ENCODE measurements at places on chromosomes 2 and 18. TPM values are rescaled to one million over a fixed set of nuclear protein-coding genes. Genes with fewer than 3 reads are reported as not detected.

Gene TMEM247
- total RNA-seq = not detected

Gene IKZF2
- 1.2 TPM for total RNA-seq

DNA sequence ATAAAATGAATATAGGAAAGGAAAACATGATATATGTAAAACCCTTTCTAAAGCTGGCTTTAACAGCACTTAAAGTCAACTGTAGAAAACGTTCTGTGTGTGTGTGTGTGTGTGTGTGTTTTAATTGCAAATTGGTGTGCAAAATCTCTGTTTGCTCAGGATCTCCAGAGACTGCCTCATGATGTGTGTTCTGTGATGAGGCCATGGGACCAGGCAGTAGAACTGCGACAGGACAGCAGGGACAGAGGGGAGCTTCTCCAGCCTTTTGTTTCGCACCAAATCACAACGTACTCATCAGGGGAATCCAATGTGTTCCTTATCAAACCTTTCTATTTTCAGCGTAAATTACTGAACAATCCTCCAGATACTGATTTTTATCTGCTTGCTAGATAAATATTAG, 66.7 kb downstream of the NXPH2 start:
- H3K4me1 ChIP-seq = no peaks in the 10 kb centered on the region
- no peak overlapping the region for H3K27ac ChIP-seq
- H3K36me3 ChIP-seq = no peaks in the 10 kb centered on the region
- H3K4me3 ChIP-seq = no peak overlapping the region
- no peaks in the 10 kb centered on the region for H3K27me3 ChIP-seq
- DNase-seq = peak; percentile 17

DNA sequence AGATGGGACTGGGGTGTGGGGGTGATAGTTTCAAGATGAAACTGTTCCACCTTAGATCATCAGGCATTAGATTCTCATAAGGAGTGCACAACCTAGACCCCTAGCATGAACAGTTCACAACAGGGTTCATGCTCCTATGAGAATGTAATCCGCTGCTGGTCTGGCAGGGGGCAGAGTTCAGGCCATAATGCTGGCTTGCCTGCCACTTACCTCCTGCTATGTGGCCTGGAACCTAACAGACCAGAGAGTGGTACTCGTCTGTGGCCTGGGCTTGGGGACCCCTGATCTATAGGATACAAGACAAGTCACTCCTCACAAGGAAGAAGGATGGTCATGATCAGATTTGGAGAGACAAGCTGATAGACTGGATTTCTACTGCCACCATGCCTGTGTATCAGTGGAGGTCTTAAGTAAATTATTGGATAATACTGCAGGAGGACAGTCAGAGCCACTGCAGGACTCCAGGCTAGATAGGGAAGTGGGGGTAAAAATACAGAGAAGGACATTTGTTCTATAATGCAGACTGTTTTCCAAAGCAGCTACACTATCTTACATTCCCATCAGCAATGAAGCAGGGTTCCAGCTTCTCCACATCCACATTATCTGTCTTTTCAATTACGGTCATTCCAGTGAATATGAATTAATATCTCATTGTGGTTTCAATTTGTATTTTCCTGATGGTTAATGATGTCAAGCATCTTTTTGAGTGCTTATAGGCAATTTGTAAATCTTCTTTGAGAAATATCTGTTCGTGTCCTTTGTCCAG, 28.8 kb upstream of the APOB start:
- no peaks in the 10 kb centered on the region for H3K27me3 ChIP-seq
- H3K27ac ChIP-seq = no peak overlapping the region
- no peak for DNase-seq
- peaks cover 16% of the 10 kb centered on the region for H3K4me1 ChIP-seq
- no peaks in the 10 kb centered on the region for H3K36me3 ChIP-seq

GRCh38 chr18:55430026-55430425, 158.0 kb downstream of the TCF4 start:
- H3K27ac ChIP-seq = no peak overlapping the region
- no peak overlapping the region for H3K4me3 ChIP-seq
- H3K36me3 ChIP-seq = no peaks in the 10 kb centered on the region
- H3K4me1 ChIP-seq = no peaks in the 10 kb centered on the region
- no peak for DNase-seq
- no peaks in the 10 kb centered on the region for H3K27me3 ChIP-seq

Gene TRIM43
- total RNA-seq = not detected

DNA sequence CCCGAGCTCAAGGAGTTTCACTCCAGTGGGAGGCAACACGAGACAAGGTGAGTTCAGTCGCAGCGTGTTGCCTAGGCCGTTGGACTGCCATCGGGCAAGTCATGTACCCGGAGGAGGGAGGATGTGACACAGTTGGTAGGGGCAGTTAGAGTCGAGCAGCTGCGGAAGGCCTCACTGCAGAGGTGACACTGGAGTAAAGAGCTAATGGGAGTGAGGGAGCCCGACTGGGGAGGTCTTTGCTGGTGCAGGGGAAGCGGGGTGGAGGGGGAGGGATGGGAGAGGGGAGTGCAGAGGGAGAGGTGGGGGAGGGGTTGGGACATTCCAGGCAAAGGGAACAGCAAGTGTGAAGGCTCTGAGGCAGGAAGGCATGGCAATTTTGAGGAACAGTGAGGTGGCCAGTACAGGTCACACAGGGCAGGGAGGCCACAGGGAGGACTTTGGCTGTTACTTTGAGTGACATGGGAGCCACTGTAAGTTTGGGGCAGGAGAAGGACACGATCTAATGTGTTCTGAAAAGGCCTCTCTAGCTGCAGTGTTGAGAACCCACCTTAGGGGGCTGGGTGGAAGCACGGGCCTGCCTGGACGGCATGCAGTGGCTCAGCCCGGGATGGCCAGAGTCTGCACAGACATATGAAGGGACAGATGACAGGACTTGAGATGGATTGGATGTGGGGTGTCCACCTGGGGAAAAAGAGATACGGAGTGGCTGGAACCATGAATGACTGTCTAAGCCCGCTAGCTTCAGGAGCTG, 61.1 kb downstream of the KCNF1 start:
- no peaks in the 10 kb centered on the region for H3K4me1 ChIP-seq
- H3K27me3 ChIP-seq = no peaks in the 10 kb centered on the region
- no peak for DNase-seq
- no peaks in the 10 kb centered on the region for H3K36me3 ChIP-seq
- no peak overlapping the region for H3K4me3 ChIP-seq

DNA sequence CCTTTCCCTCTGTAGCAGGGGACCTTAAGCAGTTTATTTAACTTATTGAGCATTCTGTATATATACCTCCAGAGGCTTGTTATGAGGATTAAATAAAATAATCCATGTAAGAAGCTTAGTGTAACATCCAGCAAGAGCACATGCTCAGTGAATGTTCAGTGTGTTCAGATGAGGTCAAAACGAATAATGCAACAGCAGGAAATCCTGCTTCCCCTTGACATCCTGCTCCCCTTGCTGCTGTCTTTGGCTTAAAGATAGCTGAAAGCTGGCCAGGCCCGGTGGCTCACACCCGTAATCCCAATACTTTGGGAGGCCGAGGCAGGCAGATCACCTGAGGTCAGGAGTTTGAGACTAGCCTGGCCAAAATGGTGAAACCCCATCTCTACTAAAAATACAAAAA, 68.7 kb downstream of the COL4A4 start:
- H3K36me3 ChIP-seq = no peaks in the 10 kb centered on the region
- H3K27me3 ChIP-seq = no peaks in the 10 kb centered on the region
- no peak overlapping the region for H3K4me3 ChIP-seq
- no peak overlapping the region for H3K27ac ChIP-seq
- no peak for DNase-seq

GRCh38 chr2:238420878-238421694, 5.6 kb upstream of the ASB1 start:
- no peaks in the 10 kb centered on the region for H3K27me3 ChIP-seq
- no peak for DNase-seq
- H3K4me1 ChIP-seq = no peaks in the 10 kb centered on the region
- no peaks in the 10 kb centered on the region for H3K36me3 ChIP-seq

GRCh38 chr18:45359275-45360009, 255.8 kb upstream of the SLC14A2 start:
- no peaks in the 10 kb centered on the region for H3K36me3 ChIP-seq
- no peak for DNase-seq

Gene HOXD10
- not detected for total RNA-seq

DNA sequence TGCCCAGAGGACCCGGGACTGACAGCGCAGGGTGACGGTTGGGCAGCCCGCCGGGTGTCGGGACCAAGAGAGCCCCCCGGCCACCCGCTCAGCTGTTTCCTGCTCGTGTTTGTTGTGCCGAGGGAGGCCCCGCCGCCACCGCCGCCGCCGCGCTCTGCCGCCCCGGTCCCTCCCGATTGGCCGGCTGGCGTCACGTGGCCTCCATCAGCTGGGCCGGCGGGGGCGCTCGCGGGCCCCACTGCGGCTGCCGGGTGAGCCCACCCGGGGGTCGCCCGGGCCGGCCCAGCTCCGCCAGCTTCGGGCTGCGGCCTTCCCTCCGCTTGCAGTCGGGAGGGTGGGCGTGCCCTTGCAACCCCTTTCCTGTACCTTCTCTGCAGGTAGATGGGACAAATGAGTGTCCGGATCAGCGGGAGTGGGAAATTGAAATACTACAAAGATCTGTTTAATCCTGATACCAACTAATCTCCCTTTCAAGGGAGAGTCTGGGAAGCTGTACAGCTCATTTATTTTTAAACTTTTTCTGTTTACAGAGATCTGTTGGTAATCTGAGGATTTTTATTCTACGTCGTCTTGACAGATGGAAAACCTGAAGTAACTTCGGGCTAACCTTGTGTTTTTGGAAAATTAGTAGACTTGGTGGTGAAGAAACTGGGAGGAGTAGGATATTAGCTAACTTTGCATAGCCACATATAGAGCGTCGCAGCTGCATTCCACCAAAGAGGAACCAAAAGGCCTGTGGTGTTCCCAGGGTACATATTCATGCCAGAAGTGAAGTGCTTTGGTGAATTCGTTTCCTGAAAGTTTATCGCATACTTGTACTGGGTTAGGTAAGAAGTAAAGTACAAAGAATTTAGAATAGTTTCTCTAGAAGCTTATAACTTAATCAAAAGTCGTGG, 1.2 kb downstream of the YPEL5 start:
- peak; percentile 88 for DNase-seq
- peak overlapping the region; percentile 75 for H3K4me3 ChIP-seq
- H3K27ac ChIP-seq = peak overlapping the region; percentile 99
- no peaks in the 10 kb centered on the region for H3K27me3 ChIP-seq
